ENCODE measurements at places on chromosomes 1 and 21.
A peak's percentile ranks its signal among the peaks of the same experiment; 100 is the strongest.

GRCh38 chr1:226457307-226457712, 49.4 kb upstream of the PARP1 start:
- peak; percentile 58 for DNase-seq

- peak; percentile 11 for DNase-seq
Observed at GRCh38 chr1:153293851-153294250, 18.9 kb downstream of the PGLYRP3 start.

- no peak for DNase-seq
Observed at GRCh38 chr1:201267481-201268229, 15.7 kb upstream of the PKP1 start.

GRCh38 chr1:89363196-89363595, 663 bp upstream of the GBP6 start:
- DNase-seq: no peak

DNA sequence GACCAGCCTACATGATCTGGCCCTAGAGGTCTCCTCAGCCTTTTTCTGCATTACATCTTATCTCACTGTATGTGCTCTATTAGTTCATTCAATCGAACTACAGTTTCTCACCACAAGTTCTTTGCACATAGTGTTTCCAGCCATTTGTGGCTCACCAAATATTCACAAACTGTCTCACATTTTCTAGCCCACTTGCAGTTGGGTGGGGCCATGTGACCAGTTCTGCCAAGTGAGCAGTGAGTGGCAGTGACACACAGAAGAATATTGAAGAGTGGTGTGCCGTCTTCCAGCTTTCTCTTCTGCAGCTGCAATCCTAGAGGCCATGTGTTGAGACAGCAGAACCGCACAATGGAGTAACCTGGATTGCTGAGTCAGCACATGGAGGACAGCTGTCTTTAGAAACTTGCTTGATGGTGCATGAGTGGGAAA, 103.2 kb upstream of the ZNF644 start:
- no peak for DNase-seq

DNA sequence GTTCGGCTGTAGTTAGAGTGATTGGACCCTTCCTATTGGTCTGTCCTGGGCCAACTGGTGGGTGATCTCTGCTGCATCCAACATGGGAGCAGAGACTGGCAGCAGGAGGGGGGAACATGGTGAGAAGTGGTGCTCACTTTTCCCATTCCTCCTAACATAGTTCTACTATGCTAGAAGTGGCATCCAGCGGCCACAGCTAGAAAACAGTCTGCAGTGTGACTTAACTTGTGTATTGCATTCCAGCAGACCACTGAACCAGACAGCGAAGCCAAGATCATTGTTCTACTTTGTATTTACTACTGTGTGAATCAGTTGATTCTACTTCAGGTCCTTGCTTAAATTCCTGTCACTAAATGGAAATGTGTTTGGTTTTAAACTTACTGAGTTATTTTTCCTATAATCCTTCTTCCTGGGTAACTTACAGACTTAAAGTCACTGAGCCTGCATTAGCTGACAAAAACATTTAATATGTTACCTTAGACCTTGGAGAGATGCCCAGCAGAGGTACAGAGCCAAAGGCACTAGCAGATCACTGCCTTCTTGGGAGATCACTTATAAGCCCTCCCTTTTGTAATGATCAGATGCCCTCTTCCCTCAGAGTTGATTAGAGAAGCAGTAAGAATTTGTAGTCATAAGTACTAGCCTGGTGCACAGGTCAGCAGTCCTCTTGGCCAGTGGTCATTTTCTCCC, 8.2 kb downstream of the FABP3 start:
- DNase-seq: no peak

DNA sequence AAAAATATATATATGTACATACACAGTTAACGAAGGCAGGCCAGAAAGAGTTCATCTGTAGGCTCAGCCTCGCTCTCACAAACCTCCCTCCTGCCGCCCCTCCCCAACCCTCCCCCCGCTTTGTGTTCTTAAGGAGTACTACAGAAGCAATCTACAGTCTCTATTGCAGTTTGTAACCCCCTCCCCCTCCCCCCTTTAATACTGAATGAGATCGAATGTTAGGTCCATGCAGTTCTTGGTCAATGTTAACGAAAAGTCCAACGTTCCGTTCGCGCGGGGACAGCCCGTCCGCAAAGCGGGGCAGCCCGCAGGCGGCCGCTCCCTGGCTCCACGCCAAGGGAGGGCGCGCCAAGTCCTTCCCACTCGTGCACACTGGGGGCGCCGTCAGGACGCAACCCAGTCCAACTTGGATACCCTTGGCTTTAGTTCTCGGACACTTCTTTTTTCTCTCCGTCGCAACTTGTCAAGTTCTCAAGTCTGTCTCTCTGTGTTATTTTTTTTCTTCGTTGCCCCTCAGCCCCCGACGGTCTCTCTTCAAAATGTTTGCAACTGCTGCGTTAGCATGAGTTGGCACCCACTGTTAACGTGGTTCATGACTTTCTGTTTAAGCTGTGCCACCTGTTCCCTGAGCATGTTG, 2.2 kb downstream of the JUN start:
- peak; percentile 64 for DNase-seq

DNA sequence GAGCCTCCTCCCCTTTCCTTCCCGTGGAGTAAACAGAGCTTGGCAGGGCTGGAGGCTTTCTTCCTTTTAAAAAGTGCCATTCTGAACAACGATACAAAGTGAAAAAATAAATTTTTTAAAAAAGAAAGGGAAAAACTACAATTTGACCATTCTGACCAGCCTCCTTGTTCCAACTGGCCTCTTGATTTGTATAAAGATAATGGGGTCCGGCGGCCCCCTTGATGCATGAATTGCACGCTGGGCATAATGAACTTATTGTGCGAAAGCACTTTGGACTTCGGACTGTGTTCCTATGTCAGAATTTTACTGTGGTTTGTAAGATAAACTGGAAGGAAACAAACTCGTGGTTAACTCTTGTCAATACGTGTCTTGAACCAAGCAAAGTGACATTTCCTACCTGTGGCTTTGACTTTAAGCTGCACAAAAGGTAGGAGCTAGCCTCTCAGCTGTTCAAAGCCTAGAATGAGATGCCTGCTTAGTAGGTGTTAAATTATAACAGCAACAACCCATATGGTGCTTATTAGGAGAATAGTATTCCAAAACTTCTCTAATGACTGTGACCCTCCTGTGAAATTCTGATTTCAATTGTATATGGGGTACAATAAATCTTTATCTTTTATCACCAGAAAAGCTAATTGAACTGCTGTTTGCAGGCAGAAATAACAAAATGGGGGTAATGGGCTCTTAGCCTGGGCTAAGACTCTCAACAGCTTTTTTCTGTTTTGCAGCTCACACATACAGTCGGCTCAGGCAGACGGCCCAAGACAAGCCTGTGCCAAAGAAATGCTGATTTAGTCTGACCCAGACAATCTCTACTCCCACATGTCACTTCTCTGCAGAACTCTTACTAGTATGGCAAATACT, 9.3 kb downstream of the IRF2BP2 start:
- peak; percentile 61 for DNase-seq

GRCh38 chr1:224472806-224473205, 38.2 kb upstream of the WDR26 start:
- peak; percentile 76 for DNase-seq

DNA sequence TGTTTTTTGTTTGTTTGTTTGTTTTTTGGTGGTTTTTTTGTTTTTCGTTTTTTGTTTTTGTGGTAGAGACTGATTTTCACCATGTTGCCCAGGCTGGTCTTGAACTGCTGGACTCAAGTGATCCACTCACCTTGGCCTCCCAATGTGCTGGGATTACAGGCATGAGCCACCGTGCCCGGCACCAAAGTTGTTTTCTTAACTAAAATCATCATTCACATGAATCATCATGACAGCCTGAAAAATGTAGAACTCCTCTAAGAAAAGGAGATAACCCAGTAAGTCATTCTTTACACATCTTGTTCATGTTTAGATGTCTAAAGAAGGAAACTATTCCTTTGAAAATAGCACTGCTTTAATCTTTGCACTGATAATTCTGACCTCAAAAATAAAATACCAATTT, 37.5 kb downstream of the DISP1 start:
- no peak for DNase-seq

- DNase-seq: no peak
Observed at GRCh38 chr1:9253004-9253403, 18.4 kb downstream of the H6PD start.

DNA sequence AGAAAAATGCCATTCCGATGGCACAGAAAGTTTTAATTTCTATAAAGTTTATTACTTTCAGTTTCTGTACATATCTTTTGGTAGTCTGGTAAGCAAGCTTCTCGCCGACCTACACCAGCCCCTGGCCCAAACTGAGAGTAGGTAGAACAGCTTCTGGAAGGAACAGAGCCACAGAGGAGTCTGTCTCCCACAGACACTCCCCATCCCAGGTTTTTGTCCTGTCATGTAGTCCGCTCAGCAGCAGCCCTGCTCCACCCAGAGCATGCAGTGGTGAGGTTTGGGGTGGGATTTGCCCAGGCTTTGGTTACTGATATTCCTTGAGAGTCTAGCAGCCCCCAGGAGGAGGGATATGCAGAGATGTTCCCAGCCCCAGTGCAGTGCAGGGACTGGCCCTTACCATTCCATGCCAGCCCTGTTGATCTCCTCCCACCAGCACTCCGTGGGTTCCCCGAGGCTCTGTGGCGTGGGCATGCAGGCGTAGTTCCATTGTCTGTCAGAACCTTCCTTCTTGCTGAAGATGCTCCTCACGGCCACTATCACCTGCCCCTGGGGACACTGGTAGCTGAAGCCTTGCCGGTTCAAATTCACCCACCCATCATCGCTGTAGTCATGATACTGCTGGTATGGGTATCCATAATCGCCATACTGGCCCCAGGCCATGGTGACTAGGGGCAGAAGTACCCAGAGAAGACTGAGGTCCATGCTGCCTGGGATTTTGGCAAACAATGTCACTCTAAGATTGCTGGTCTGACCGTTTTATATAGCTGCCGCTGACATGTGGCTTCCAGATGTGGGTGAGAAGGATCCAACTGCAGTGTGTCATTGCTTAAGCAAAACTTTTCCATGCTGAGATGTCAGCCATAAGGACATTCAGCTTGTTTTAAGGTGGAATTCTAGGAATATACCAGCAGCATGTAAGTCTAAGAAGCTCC, at the start of gene DPT:
Gene DPT (minus strand): TSS at position 734 of the 932 bp plus-strand sequence. CDS start 32 bp downstream, at position 702.
- DNase-seq: no peak

- no peak for DNase-seq
Observed at GRCh38 chr21:14750041-14750440, 203.9 kb upstream of the SAMSN1 start.

DNA sequence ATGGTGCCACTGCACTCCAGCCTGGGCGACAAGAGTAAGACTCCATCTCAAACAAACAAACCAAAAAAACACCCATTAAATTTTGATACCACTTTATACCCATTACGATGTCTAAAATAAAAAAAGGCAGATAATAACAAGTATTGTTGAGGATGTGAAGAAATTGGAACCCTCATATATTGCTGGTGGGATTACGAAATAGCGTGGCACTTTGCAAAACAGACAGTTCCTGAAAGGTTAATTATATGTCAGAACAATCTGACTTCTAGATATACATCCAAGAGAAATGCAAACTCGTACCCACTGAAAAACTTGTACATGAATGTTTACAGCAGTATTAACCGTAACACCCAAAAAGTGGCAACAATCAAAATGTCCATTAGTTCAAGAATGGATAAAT, 70.3 kb downstream of the USP24 start:
- DNase-seq: no peak
